Right atrium auricular region (tissue), 2 donors: ENCODE measurements at places on chromosomes 12 and 14. TPM values are rescaled to one million over a fixed set of nuclear protein-coding genes. Genes with fewer than 3 reads are reported as not detected.

PSMA6 gene
- 143 TPM for total RNA-seq

PZP gene
- not detected for total RNA-seq

TMPRSS12 gene
- not detected for total RNA-seq

OR6C75 gene
- not detected for total RNA-seq

NRXN3 gene
- total RNA-seq, result 2.0 TPM

FOXN4 gene
- total RNA-seq, result not detected

BDKRB2 gene
- total RNA-seq, result 1.7 TPM

LRRC10 gene
- 3.1 TPM for total RNA-seq

MOK gene
- total RNA-seq, result 22.9 TPM

TNFAIP2 gene
- total RNA-seq, result 24.5 TPM

OR11H12 gene
- not detected for total RNA-seq

HOXC9 gene
- not detected for total RNA-seq

MYRFL gene
- not detected for total RNA-seq

SLC6A13 gene
- 2.1 TPM for total RNA-seq

CCDC59 gene
- total RNA-seq, result 41.8 TPM

ACOT4 gene
- total RNA-seq, result 0.63 TPM

SOAT2 gene
- not detected for total RNA-seq

TMEM63C gene
- total RNA-seq, result 0.04 TPM

PRMT5 gene
- total RNA-seq, result 23.3 TPM

SHMT2 gene
- 33.0 TPM for total RNA-seq

SSTR1 gene
- 0.41 TPM for total RNA-seq

KRT78 gene
- total RNA-seq, result not detected

CLEC9A gene
- total RNA-seq, result not detected

MIP gene
- total RNA-seq, result not detected

RASSF8 gene
- 67.4 TPM for total RNA-seq

NID2 gene
- 41.2 TPM for total RNA-seq

TAS2R13 gene
- total RNA-seq, result 0.63 TPM

ALDH1L2 gene
- 1.2 TPM for total RNA-seq

KCTD10 gene
- 55.9 TPM for total RNA-seq

MDGA2 gene
- total RNA-seq, result not detected

TAS2R10 gene
- total RNA-seq, result not detected

PRKD1 gene
- total RNA-seq, result 7.5 TPM

AQP6 gene
- total RNA-seq, result not detected

SELPLG gene
- 3.7 TPM for total RNA-seq

GPRC5D gene
- not detected for total RNA-seq

KRT71 gene
- total RNA-seq, result not detected

VWF gene
- total RNA-seq, result 189 TPM

C12orf50 gene
- not detected for total RNA-seq

ITGA5 gene
- 144 TPM for total RNA-seq

LTBP2 gene
- 32.1 TPM for total RNA-seq

ACVRL1 gene
- 57.5 TPM for total RNA-seq

C12orf54 gene
- not detected for total RNA-seq

CABP1 gene
- 2.0 TPM for total RNA-seq

KRT80 gene
- total RNA-seq, result 1.5 TPM

METTL1 gene
- 8.5 TPM for total RNA-seq

RNASE3 gene
- not detected for total RNA-seq

NUBPL gene
- total RNA-seq, result 10.7 TPM
